NCI-H2081 (cell line): ENCODE measurements at places on chromosomes 2 and 18.
A peak's percentile ranks its signal among the peaks of the same experiment; 100 is the strongest.

DNA sequence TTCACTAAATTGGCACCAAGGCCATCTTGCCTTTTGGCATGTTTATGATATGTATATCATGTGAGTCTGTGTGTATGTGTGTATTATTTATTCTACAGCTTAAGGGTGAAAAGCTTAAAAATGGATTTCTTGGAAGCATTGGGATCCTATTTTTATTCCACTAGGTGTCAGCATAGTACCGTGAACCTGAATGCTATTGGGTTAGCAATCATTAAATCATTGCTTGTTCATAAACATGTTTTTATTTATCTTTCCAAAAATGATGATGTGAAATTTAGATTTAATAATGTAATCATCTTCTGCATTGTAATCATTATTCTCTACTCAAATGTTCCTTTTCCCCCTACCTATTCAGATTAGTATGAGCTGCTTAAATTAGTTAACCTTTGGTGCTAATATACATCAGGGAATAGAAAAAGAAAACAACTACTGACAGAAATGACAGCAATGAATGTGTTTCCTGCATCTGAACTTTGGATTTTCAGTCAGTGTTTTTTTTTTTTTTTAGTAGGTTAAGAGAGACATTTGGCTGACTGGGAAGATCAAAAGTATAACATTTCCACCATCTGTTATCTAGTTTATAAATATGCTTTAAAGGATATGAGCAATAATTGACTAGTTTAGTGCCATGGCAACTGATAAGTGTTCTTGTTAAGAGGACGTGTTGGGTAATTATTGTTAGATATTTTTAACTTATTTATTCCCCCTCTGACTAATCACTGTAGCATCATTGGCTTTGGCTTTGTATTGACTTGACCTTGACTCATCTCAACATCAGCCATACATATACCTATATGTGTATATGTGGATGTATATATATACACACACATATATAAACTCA is 14.1 kb upstream of the ZSWIM2 start:
- peak; percentile 13 for DNase-seq

GRCh38 chr2:117987121-117987520 is 26.7 kb downstream of the CCDC93 start:
- DNase-seq: no peak

DNA sequence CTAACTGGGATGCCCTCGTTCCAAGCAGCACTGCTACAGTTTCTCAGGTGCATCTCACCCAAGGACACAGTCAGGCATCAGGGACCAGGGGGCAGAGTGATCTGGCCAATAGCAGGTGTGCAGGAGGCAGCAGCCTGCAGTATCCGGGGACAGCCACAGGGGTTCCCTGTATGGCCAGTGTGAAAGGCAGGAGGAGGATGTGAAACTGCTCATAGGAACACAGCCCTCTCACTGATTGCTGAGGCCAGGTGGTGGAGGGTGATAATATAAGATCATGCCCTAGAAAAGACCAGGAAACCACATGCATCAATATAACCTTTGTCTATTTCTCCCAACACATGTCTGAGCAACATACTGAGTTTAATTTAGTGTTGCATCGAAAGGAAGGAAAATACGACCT is 112.7 kb upstream of the TACR1 start:
- DNase-seq: peak; percentile 58

- no peak for DNase-seq
Observed at GRCh38 chr2:135585586-135585985, 54.3 kb downstream of the R3HDM1 start.

DNA sequence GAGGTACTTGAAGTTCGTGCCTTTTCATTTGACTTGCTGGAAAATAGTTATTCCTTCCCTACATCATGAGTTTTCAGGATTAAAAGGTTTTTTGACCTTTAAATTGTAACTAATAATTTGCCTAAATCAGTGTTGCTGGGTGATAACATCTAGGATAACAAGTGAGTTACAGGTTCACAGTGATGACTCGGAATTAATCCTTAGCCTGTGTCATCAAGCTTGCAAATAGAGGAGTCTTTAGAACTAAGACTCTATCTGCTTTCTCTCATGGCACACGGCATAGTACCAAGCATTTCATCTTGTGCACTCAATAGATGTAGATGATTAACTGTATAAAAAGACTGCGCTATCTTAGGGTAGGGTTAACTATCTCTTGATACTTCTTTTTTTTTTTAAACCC is 79.5 kb downstream of the CAMKMT start:
- DNase-seq: no peak

DNA sequence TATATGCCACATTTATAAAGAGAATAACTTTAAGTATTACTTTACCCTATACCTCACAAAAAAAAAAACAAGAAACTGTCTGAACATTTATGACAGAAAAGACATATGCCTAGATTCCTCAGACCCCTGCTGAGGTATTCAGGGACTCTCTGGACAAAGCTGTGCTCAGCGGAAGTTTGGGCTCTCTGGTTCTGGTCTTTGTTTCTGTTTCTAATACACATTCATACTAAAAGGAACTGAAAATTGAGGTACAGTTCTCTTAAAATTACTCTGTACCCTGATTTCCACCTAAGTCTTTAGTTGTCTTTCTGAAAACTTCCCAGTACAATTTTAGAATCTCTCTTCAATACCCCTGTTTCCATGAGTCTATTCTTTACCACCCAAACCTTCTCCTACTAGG is 160.3 kb downstream of the IKZF2 start:
- DNase-seq: no peak
